NCI-H1417 treated with DMSO at 0.1 percent for 48 hours (cell line): ENCODE measurements at places on chromosomes 4 and X.

DNA sequence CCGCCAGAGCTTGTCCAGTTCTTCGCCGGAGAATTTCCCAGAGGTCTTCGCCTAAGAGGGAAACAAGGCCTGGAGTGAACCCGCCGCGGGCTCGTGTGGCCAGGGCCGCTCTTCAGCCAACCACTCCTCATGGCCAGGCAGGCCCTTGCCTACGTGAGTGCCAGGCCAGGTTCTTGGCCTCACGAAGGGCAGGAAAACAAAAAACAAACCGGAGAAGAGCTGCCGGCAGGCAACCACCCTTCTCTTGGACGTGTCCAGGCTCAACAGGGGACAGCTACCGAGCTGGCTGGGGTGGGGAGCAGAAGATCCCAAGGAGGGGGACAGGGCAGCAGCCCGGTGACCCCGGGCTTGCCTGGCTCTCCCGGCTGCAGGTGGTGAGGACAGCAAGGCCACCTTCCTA lies 13.3 kb downstream of the LRPAP1 start:
- no peak for DNase-seq

DNA sequence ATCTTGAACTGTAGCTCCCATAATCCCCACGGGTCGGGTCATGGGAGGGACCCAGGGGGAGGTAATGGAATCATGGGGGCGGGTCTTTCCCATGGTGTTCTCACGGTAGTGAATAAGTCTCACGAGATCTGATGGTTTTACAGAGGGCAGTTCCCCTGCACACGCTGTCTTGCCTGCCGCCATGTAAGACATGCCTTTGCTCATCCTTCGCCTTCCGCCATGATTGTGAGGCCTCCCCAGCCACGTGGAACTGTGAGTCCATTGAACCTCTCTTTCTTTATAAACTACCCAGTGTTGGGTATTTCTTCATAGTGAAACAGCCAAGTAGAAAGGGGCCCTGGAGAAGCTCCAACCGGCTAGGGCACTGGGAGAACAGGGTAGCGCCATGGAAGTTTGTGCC lies 12.3 kb downstream of the CTAG1A start:
- no peak for DNase-seq

DNA sequence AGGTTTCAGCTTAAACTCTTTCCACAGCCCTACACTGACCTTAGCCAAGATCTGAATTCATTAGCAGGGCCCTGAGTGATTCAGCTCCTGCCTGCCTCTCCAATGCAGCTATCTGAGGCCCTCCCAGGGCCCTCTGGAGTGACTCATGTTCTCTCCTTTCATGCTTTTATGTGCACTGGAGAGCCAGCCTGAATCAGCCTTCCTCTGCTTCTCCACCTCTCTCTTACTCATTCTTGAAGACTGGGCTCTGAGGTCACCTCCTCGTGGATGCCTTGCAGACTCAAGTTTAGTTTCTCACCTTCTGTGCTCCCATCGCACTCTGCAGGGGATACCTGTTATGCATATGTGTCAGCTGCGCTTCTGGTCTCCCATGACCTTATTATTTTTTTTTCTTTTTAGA lies 3.1 kb upstream of the OCIAD2 start:
- no peak for DNase-seq

DNA sequence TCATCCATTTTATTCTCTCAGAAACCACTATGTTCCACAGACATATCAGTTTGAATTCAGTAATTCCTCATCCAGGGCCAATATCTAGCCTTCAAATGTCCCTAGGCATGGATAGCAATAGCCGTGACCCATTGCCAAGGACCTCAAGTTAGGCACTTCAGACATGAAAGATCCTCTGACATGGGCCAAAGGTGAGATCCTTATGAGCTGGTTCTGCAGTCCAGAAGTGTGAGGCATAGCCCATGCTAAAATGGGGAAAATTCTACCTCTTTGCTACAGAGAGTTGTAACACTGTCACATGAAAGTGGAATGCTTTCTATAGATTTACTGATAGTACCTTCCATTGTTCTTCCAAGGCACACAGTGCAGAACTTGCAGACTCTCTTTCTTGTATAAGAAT lies 349.7 kb upstream of the GALNT7 start:
- DNase-seq = no peak

DNA sequence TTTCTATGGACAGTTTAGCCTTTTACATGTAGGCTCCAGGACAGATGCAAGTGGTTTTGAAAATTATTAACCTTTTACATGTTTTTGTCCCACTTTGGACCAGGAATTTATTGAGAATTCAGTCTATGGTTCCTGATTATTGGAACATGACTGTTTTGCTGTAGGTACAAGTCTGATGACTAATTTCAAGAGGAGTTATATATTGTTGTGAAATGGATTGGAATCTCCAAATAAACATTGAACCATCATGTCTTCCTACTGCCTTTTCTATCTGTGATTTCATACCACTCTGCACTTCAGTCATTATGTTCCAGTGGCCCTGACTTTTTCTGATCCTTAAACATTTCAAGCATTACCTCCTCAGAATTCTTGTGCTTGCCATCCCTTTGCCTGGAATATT lies 35.9 kb downstream of the TBC1D19 start:
- DNase-seq = no peak

DNA sequence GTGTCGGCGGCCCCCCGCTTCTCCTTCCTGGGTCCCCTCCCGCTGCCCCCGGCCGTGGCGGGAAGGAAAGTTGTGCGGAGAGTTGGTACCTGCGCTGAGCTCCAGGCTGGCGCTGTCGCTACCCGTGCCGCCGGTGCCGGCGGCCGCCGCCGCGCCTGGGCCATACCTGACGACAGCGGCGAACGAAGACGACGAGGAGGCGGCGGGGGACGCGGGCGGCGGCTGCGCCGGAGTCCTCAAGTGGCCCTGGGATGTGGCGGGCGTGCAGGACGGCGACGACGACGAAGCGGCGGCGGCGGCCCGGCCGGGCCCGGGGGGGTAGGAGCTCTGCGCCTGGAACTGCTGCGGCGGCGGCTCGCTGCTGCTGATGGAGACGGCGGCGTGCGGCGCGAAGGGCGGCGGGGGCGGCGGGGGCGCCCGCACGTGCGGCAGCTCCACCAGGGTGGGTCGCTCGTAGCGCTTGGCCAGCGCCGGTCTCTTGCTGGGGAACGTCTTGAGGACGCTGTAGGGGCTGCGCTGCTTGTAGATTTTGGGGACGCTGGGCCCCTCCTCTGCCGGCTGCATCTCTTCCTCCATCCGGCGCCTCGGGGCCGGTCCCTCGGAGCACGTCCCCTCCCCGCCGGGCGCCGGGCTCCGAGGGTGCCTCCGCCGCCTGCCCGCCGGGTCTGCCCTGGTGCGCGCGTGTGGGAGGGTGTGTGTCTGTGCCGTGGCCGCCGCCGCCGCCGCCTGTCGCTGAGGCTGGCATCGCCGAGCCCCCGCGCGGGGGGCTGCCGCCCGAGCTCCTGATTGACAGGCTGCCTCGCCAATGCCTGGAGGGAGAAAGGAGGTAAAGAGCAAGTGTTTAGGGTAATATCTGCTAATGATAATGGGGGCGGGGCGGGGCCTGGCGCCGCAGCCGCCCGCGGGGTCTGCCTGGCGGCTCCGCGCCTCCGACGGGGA lies 618 bp downstream of the BEND4 start:
- peak; percentile 18 for DNase-seq

DNA sequence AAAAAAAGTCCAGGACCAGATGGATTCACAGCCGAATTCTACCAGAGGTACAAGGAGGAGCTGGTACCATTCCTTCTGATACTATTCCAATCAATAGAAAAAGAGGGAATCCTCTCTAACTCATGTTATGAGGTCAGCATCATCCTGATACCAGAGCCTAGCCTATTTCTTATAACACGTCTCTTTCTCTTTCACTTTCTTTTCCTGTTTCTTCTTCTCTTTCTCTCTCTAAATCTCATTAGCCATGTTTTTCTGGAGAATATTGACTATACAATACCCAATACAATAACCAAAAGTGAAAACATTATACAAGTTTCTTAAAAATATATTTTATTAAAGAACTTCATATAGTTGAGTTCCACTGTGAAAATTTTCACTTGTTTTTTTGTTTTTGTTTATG lies 1154.9 kb upstream of the PCDH7 start:
- no peak for DNase-seq

DNA sequence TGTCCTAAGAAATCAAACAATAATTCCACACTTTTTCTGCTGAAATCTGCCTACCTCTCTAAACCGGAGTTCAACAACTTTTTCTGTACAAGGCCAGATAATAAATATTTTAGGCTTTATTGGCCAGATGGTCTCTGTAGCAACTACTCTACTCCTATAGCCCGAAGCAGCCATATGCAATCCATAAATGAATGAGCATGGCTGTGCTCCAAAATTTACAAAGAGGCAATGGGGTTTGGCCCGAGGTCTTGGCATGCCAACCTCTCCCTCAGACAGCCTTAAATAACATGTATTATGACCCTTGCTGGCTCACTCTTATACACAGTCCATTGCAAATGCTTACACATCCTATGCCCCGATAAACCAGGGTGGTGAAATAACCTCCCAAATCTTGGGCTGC lies 98.6 kb upstream of the GPM6A start:
- no peak for DNase-seq

DNA sequence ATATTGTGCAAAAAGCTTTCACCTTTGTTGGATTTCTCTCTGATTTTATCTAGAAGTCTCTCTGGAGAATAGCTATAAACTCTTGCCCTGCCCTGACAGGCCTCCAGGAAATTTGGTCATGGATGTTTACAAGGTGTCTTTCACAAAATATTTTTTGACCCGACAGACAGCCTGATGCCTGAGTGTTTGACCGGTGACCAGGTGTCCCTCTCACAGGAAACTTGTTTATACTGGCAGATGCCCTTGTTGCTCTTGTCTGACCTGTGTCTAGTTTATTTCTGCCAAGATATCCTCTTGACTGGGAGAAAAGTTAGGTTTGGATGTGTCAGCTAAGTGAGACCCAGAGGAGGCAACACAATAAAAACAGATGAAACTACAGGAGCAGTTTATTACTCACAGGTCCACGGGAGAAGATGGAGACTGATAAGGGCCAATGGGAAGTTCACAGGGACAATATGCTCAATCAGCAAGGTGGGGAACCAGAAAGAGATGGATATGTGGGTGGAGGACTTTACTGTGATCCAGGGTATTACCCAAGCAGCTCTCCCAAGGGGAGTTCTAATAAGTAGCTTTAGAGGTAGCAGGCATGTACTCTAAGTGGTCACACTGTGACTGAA lies 243.3 kb downstream of the ARAP2 start:
- DNase-seq = no peak

DNA sequence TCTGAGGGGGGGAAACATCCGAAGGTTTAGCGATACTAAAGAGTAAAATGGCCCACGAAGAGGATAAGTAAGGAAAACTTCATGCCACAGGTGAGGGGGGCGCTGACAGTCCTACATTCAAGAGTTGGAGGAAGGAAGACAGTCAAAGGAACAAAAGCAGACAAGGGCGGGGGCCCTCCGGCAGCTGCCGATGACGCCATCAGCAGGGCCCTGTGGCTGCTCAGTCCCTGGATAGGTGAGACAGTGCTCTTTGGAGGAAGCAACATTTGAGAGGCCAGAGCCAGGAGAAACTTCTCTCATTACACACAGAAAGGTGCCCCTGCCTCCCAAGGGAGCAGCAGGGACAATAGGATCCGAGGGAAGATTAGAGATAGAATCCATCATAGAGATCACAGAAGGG lies 41.5 kb downstream of the RAB40AL start:
- DNase-seq = no peak

- DNase-seq = no peak
Observed at GRCh38 chr4:16926214-16926613, 27.8 kb upstream of the LDB2 start.

DNA sequence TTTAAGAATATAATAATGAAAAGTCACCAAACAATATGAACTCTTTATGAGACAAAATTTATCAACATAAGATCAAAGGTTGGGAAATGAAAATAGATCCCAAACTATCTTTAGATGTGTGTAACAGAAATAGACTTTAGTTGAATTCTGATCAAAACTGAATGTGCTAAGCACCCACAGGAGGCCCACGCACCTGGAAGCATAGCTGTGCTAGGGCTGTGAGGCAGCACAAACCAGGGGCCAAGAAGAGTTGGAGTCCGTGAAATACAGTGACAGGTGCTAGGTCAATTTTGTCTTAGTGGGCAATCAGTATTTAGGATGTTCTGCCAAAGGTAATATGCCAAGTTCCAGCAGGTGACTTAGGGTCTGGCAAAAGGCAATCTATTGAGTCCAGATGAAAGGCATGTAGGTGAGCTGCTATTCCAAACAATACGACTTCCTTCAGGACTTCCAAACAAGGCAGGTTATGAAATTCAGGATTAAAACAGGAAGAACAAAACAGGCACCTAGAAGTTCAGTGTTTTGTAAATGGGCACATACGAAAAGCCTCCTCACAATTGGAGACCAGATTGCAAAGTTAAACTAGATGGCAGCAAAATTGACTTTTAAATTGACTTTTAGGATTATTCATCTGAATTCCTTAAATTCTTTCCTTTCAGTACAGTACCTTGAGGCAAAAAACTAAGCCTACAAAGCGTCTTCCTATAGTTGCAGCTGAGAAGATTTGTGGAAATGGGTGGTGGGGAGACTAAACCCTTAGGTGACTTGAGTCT lies 4.7 kb upstream of the PCDH18 start:
- DNase-seq = no peak

- DNase-seq = no peak
Observed at GRCh38 chrX:130418066-130418465, 16.3 kb downstream of the RBMX2 start.

DNA sequence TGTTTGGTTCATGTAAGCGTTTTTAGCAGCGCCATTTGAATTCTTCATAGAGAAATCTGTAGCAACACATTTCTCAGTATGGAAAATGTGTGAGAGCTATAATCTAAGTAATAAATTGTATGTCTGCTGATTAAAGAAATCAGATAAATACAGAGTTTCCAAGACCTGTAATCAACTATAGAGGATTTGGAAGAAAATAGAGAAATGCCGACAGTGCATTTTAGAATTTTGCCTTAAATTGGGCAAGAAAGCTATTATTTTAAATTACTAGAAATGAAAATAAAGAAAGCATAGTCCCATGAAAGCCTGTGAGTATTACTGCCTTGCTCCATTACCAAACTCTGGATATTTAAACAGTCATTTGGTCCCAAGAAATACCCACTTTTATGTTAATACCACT lies 2.7 kb downstream of the RUFY3 start:
- DNase-seq = no peak

- no peak for DNase-seq
Observed at GRCh38 chrX:9249051-9249846, 215.3 kb upstream of the FAM9B start.

- no peak for DNase-seq
Observed at GRCh38 chrX:141469469-141469868, 115.1 kb downstream of the SPANXA1 start.

- no peak for DNase-seq
Observed at GRCh38 chrX:153644356-153645125, 2.5 kb upstream of the DUSP9 start.

GRCh38 chr4:110953898-110954297 lies 331.0 kb upstream of the PITX2 start:
- no peak for DNase-seq

- DNase-seq = no peak
Observed at GRCh38 chrX:121122332-121122731, 74.9 kb downstream of the GLUD2 start.

GRCh38 chrX:25427873-25428555 lies 412.2 kb upstream of the ARX start:
- DNase-seq = no peak

- no peak for DNase-seq
Observed at GRCh38 chrX:70174754-70175153, 2.5 kb upstream of the DGAT2L6 start.
